Progenitor cell of endocrine pancreas (in vitro differentiated cells): ENCODE measurements at places on chromosomes 7 and 10.

- DNase-seq, result no peak
These were observed 4.7 kb upstream of the PLXDC2 start for GRCh38 chr10:19811540-19811939.

GRCh38 chr7:50470250-50471163 lies 20.4 kb upstream of the FIGNL1 start:
- DNase-seq, result no peak

DNA sequence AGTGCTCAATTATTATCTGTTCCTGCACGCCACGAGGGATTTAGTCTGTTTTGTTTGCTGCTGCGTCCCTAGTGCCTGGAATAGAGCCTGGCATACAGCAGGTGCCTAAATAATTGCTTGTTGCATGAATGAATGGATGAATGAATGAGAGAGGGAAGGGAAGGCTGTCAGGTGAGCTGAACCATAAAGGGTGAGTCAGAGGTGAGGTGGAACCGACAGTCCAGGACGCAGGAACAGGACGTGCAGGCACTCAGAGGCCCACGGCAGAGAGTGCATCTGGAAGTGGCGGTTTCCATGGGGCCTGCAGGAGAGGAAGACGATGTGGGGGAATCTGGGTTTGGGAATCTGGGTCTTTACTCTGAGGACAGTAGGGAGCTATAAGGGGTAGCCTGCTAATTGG lies 17.7 kb upstream of the PPIF start:
- no peak for DNase-seq

DNA sequence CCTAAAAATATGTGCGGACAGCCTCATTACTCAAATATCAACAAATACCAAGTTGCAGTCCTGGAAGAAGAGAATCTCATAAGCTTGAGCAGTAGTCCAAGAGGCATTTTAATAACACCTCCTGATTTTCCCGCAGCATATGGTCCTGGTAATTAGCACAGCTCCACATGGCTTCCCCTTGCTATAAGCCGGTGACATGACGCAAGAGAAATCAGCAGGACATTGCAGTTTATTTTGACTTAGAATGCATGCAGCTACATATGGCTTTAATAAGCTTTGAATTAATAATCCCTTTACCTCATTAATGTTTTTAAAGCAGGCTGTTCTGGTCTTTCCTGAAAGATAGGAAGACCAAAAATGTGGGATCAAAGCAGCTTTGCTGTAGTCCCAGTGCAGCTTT lies 137.6 kb downstream of the RAMP3 start:
- no peak for DNase-seq

DNA sequence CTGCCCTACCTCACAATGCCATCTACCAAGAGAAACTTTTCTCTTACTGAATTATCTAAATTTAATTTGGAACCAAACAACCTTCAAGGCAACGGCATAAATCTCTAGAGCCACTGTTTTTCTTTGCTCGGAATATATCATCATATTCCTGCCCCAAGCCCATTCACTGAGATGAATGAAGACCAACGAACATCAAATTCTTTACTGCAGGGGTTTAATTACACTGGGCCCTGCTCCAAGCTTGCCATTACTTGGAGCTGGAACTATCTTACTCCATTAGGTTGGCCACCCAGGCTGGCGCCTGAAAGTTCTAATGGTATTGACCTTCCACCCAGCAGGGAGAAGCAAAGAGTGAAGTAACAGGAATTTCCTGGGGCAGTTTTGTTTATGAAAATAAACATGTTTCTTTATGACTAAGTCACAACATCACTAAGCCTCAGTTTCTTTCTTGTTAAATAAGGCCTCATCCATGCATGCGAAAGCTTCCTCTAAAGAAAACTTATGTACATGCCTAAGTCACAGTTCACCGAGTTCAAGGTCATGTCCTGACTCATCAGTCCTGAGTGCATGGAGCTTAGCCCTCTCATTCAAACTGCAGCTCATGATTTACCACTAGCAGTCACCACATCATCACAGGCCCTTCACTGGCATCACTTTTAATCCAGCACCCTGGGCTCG lies 42.1 kb upstream of the ANAPC16 start:
- no peak for DNase-seq

DNA sequence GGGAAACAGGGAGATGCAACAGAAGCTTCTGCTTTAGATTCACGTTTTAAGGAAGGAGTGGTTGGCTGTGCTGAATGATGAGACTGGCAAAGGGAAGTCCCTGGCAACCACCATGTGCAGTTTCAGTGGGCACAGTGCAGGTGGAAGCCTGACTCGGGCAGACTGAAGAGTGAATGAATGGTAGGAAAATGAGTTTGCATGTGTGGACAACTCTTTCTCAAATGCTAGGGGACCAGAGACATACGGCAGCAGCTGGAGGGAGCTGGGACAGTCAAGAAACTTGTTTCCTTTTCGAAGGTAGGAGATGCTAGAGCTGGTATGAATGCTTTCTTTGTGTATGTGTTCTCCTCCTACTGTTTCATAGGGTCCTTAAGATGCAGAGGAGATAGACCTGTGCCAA lies 29.0 kb downstream of the PODXL start:
- no peak for DNase-seq

- no peak for DNase-seq
These were observed 196.8 kb downstream of the RNLS start for GRCh38 chr10:88386204-88386788.

GRCh38 chr10:133364645-133365431 lies 7.0 kb upstream of the FUOM start:
- no peak for DNase-seq

GRCh38 chr7:139943401-139943800 lies 114.3 kb downstream of the TBXAS1 start:
- DNase-seq, result no peak

- no peak for DNase-seq
These were observed 6.5 kb upstream of the CALU start for GRCh38 chr7:128732521-128733277.

GRCh38 chr7:27564881-27565482 lies 97.7 kb downstream of the HIBADH start:
- no peak for DNase-seq

- no peak for DNase-seq
These were observed 1.5 kb downstream of the DNAJC12 start for GRCh38 chr10:67836488-67836887.

DNA sequence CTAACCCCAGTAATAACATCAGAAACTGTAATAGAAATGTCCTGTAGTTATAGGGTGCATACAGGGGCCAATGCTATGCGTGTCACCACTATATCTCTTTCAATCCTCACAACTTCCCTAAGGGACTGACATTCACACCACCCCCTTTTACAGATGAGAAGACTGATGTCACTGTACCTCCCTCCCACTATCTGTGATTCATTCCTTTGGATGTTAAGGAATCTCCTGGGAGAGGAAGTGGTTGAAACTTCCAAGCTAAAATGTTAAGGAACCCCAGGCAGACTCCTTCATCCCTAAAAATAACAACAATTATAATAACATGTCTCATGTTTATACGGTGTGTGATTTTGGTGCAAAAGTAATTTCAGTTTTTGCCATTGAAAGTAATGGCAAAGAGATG lies 5.4 kb downstream of the COL13A1 start:
- DNase-seq, result no peak

- no peak for DNase-seq
These were observed 44.8 kb downstream of the NEBL start for GRCh38 chr10:20852303-20852702.

DNA sequence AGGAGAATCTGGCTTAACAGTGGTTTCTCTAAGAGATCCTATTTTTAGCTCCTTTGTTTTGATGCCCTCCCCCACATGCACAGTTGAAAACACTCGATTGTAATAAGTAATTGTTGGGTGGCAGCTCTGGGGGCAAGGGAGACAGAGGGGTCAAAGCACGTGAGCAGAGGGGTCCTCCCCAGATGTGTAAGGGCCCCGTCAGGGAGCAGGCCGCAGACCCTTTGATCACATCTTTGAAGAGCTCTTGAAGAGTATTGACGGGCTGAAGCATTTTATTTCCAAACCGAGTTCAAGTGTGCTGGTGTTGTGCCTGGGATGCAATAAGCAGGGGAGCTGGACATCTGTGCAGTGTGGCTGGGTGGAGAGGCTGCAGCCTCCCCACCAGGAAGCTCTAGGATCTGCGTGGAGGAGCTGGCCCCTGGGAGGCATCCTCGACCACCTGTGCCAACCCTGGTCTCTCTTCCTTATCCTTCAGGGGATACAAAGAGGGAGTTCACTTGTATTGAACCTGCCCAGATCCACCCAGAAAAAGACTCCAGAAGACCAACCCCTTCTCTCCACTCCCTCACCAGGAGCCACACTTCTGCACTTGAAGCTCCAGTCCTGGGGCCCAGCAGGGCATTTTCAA lies 473.0 kb upstream of the MGMT start:
- no peak for DNase-seq

- no peak for DNase-seq
These were observed 6.1 kb upstream of the TBRG4 start for GRCh38 chr7:45117582-45117981.

GRCh38 chr10:131726076-131726880 lies 174.5 kb upstream of the PPP2R2D start:
- no peak for DNase-seq

DNA sequence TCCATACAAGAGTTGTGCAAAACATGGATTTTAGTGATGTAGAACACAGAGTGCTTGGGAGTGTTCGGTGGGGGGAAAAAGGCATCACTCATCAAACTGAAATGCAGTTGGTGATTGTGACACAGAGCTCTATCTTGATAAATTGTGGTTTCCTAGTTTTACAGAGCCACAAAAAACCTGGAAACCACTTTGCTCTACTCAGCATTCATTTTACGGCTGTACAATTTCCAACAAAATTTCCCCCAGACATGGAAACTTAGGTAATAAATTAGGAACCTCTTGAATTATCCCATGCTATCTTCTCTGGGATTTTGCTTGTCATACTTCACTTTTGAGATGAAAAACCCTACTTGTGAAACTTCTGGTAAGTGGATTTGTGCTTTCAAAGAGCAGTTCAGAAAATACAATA lies 614.9 kb upstream of the FZD8 start:
- DNase-seq, result no peak

DNA sequence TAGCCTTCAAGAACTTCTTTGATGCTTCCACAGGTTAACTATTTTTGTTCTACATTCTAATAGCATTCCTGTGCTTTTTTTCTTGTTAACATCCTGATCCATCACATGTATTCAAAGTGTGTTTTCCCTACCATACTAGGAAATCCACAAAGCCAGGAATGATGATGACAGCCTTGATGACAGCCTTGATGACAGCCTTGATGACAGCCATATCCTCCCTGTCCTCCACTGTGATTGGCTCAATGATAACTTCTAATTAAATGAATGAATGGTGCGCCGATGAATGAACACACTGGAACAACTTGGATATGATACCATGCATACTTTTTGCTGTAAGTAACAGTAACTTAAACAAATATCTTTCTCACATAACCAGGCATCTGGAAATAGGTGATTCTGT lies 8.3 kb upstream of the TACR2 start:
- no peak for DNase-seq

DNA sequence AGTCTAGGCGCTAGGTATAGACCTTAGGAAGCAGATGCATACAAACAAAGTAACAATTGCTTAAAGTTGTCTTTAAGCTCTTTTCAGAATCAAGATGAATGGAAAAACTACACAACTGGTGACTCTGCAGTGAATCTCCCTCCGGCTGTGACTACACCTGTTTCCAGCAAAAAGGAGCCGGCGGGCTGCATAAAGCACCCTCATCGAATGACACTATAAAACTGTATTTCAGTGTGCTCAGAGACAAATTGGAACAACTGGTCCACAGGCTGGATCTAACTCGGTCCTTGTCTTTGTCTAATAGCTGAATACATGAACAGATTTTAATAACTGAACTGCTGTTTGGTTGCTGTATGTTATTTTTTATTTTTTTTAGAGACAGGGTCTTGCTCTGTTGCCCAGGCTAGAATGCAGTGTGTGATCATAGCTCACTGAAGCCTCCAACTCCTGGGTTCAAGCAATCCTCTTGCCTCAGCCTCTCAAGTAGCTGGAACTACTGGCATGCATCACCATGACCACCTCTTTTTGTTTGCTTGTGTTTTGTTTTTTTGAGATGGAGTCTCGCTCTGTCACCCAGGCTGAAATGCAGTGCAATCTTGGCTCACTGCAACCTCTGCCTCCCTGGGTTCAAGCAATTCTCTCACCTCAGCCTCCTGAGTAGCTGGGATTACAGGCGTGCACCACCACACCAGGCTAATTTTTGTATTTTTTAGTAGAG lies 64.2 kb upstream of the SVIL start:
- no peak for DNase-seq

DNA sequence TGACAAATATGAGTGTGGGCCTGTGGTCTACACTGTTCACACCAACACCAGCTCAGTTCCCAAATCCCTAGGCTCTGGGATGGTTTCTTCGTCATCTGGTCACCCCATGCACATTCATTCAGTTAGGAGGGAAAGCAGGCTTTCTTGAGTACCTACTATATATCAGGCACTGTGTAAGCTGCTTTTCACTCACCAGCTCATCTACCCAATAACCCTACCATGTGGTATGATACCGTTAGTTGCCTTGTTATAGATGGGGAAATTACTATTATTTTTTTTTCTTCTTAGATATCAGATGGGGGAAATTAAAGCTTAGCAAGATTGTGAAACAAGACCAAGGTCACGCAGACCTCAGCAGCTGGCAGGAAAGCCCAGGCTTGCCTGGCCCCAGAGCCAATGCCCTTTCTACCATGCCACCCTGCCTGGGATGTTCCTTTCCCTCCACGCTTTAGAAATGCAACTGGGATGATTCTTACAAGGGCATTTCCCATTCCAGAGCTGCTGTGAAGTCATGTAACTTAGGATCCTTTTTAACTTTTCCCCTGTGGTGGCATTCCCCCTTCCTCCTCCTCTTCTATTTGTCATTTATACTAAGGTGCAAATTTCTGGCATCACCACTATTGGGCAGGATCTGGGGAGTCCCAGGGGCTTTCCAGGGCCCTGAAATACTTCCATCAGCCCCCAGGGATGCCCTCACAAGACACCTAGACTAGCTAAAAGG lies 93.1 kb upstream of the EFCAB10 start:
- DNase-seq, result no peak

DNA sequence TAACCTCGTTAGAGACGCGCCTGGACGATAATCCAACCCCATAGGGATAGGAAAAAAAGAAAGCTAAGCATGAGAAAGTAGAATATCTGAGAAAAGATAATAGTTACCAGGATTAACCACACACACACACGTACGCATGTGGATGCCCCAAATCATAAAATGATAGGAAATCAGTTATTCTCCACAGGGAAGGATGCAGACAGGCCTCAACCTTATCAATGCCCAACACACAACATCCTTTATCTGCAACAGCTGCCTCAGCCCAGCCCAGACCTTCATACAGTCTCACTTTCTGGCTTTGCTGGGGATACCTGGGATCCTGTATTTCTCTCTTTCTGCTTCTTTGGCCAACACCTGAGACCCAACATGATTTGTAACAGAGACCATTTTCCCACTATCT lies 123.0 kb downstream of the NOC3L start:
- no peak for DNase-seq

- no peak for DNase-seq
These were observed 57.5 kb downstream of the CAMK2B start for GRCh38 chr7:44267719-44268421.

GRCh38 chr7:22238354-22239311 lies 118.3 kb downstream of the RAPGEF5 start:
- no peak for DNase-seq

- DNase-seq, result no peak
These were observed 192.3 kb downstream of the VTI1A start for GRCh38 chr10:112639298-112639697.

GRCh38 chr7:31466036-31466435 lies 47.9 kb upstream of the ITPRID1 start:
- DNase-seq, result no peak
